Forelimb muscle (tissue), 1 donor: ENCODE measurements at places on chromosomes 3 and 15. TPM values are rescaled to one million over a fixed set of nuclear protein-coding genes. Genes with fewer than 3 reads are reported as not detected.

The CPNE4 gene
- polyA plus RNA-seq, result 0.23 TPM

- DNase-seq, result no peak
These were observed 436.9 kb downstream of the FOXP1 start for GRCh38 chr3:71146673-71147072.

- DNase-seq, result peak; percentile 62
These were observed at the start of gene ANKRD28 for GRCh38 chr3:15797642-15798303. ANKRD28 (minus strand) TSS chr3:15797979; CDS start chr3:15796521, 1,458 bp downstream.

- no peak for DNase-seq
These were observed 217.5 kb downstream of the CHL1 start for GRCh38 chr3:414063-414462.

DNA sequence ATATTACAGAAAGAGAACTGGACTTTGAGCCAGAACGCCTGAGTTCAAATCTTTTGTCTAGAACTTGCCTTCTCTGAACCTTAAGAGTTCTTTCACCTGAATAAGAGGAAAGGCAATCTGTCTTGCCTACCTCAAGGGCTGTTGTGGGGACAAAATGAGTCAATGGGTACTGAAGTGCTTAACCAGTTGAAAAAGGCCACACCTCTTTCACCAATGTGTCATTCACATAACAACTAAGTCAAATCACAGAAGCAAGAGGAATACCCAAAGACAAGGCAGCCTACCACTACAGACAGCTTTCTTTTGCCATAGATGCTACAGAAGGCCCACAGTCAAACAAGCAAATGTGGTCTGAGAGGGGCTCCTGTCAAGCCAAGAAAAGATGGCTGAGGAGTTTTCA lies 39.7 kb downstream of the NBEAL2 start:
- DNase-seq, result no peak
